ENCODE measurements at places on chromosomes 16 and 17.
A peak's percentile ranks its signal among the peaks of the same experiment; 100 is the strongest.

DNA sequence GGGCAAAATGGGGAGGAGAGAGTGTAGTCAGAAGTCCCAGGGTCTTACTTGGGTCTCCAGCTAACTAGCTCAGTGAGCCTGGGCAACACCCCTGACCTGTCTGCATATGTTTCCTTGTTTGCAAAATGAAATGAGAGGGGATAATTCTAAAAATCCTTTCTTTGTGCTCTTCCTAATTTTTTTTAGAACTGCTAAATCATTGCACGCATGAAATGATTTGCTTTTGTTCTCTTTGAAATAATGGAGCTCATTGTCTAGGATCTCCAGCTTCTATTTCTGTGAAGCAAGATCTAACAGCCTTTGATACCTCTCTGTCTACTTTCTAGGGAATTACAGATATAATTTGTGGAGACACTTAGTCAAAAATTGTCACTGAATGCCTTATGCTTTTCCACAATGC, 181.3 kb downstream of the CDH13 start:
- DNase-seq, result no peak

DNA sequence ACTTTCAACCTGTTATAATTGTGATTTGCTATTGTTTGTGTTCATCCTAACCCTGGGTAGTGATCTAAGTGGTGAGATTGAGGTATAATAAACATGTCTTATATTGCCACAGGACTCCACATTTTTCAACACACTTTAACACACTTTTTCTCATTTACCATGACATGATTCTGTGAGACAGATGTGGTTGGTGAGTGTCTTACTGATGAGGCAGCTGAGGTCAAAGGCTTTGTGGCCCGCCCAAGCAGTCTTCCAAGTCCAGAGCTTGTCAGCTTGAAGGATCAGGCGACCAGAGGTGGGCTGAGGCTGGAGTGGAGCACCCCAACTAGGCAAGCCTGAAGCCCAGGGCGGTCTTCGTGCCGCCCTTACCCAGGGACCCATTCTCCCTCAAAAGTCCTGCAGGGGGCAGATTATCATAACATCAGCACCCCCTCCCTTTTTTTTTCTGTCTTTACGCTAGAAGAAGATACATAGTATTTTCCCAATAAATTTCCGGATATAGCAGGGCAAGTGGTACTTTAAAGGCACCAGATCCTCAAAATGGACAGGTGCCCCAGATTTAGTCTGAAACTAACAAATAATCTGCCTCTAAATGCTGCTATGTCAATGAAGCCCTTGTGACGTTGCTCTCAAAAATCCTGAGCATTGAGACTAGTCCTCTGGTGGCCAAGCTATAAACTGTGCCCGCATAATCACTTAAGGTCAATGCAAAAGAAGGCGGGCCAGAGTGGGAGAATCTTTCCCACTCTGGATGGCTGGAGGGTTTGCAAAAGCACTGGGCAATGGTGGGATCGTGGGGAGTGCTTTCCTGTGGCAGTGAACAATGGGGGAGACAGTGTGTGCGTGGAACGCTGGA, 21.1 kb downstream of the KCTD19 start:
- DNase-seq, result no peak

- DNase-seq, result no peak
These were observed 77.5 kb downstream of the GSG1L start for GRCh38 chr16:27985981-27986380.

DNA sequence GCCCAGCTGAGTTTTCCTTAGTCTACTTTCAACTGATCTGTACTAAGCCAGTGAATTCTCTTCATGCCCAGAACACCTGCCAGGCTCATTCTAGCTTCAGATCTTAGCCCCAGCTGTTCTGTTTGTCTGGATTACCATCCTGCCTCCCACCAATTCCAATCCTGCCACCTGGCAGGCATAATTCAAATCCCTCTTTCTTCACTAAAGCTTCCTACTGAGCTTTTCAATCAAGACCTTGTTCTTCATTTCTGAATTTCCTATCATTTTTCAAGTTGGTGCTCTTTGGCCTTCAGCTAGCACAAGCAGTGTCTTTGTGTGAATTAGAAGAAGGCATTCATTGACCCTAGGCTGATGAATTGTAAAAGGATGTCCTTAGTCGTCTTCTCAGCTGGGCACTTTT, 357.6 kb downstream of the UTP18 start:
- DNase-seq, result no peak

- no peak for DNase-seq
These were observed 3.5 kb downstream of the IL4R start for GRCh38 chr16:27317320-27317719.

DNA sequence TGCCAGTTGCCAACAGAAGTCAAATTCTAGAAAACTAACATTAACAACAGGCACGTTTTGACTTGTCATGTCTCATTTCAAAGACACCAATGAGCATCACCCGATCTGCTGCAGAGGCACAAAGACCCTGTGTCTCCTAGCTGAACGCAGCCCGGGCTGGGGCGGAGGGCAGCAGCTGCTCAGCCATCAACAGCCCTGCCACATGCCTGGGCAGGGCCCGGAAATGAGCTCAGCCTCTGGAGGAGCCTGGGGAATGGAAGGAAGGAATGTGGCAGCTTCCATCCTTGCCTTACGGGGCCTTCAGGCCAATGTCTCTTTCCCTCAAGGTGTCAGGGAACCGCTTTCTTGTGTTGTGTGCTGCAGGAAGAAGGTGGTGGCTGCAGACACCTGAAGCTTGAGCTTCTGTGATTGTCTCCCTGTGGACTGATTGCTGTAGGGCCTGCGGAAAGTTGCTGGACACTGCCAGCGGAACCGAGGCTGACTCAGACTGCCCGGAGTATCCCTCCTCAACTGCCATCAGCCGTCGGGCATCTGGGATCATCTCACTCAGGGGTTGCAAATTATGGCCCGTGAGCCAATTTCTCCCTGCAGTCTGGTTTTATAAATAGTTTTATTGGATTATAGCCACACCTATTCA, 7.3 kb downstream of the CDH13 start:
- DNase-seq, result no peak

GRCh38 chr17:28041844-28042656, 427 bp upstream of the NLK start:
- DNase-seq, result no peak

- peak; percentile 64 for DNase-seq
These were observed 59.8 kb upstream of the RPH3AL start for GRCh38 chr17:412211-413015.

- DNase-seq, result peak; percentile 88
These were observed 26.8 kb downstream of the TRAP1 start for GRCh38 chr16:3690470-3690928.

GRCh38 chr16:54630284-54630967, 300.2 kb upstream of the IRX5 start:
- no peak for DNase-seq

DNA sequence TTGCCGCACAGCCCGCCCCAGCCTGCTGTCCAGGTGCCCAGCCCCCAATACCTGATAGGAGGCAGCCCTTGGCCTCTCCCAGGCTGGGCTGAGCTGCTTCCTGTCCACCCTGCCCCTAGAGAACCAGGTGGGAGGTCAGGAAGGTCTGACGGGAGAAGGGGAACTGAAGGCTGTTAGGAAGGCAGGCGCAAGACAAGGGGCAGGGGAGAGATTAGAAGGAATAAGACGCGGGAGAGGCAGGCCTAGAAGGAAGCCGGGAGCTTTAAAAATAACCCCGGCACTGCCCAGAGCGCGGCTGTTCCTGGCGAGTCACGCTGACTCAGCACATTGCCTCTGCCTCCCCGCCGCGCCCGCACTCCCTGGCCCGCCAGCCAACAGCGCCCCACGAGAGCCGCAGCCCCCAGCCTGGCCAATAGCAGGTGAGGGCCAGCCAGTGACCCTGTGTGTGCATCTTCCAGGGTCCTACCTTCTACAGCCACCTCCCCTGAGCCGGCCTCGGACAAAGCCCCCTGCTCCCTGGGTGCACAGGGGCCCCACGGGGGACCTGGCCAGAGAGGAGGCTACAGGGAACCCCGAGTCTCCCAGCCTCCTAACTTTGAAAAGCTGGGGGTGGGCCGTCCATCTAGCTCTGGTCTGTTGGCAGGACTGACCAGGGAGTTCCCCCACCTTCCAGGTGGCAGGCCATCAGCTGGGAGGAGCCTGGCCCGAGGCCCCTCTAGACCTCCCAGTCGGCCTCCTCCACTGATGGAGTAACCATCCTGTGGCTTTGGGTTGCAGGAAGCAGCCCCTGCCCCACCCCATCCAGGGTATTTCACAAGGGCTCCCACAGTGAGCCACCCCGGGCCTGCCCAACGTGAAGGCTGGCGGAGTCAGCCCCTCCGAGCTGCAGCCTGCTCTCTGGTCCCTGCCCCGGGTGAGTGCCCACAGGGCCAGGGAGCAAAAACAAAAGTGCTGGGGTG, 4.0 kb downstream of the MAFG start:
- DNase-seq, result no peak

DNA sequence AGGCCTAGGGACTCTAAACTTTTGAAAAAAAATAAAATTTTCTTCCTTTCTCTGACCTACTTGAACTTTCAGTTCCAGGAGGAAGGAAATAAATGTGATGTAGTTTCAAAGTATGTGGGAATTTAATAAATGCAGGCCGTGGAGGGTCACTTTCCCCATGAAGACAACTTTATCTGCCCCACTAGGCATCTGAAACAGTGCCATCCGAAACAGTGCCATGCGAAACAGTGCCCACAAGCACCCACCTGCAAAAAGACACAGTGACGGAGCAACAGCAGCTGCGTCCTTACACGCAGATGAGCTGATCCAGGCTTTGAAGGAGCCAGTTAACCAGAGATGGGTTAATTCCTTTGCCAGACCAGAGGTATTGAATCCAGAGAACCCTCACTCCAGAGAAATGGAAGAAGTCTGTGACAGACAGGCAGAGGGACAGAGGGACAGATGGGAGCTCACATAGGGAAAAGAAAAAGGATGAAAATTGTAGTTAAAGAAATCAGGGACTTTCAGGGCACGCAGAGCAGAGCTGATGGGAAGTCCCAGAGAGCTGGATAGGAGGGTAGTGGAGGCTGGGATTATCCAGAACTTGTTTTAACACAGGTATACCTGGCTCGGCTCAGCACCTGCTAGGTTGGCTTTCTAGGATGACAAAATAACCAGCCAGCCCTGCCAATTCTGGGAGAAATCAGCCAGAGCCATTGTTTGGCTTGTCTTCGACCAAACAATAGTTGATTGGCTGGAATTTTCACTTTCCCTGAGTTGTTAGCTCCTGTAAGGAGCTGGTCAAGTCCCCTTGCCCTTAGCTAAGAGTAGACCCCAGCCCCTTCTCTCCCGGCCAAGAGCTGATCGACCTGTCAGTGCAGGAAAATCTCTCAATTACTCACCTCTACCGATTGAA, 17.1 kb upstream of the HOXB13 start:
- no peak for DNase-seq

- peak; percentile 22 for DNase-seq
These were observed 14.5 kb upstream of the GPRC5C start for GRCh38 chr17:74417178-74418045.

DNA sequence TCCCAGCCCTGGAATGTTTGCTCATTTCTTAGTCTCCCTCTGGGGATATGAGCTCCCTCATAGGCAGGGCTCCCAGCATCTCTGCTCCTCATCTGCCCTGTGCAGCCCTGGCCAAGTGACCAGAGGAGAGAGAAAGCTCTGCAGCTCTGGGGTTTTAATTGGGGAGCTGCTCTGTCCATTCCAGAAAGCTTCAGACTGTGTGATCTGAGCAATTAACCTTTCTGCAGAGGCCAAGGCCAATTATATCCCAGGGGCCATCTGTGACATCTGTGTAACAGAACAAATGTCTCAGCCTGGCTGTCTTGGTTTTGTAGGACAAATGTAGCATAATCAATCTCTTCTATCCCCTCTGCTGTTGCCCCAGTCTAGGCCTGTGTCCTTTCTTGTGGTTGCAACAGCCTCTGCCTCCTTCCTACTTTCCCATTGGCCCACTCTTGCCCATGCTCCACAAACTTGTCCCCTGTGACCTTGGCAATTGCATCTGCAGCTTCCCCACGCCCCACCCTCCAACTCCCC, 156.0 kb downstream of the GSG1L start:
- no peak for DNase-seq

- DNase-seq, result no peak
These were observed 75.7 kb downstream of the CYTH1 start for GRCh38 chr17:78706271-78706915.

DNA sequence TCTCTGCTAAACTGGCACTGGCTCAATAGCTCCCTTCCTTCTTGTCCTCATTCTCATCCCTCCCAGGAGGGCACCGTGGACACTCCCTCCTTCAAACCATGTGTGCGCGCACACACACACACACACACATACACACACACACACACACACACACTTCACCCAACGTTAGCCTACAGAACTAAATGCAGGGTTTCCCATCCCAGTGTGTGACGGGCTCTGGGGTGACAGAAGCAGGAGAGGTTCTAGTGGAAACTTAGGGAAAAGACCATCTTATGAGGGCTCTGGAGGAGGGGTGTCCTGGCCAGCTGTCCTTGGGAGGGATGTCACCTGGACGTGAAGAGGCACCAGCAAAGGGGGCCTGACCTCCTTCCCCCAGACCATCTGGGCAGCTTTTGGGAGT, 19.7 kb downstream of the OSBPL7 start:
- no peak for DNase-seq

DNA sequence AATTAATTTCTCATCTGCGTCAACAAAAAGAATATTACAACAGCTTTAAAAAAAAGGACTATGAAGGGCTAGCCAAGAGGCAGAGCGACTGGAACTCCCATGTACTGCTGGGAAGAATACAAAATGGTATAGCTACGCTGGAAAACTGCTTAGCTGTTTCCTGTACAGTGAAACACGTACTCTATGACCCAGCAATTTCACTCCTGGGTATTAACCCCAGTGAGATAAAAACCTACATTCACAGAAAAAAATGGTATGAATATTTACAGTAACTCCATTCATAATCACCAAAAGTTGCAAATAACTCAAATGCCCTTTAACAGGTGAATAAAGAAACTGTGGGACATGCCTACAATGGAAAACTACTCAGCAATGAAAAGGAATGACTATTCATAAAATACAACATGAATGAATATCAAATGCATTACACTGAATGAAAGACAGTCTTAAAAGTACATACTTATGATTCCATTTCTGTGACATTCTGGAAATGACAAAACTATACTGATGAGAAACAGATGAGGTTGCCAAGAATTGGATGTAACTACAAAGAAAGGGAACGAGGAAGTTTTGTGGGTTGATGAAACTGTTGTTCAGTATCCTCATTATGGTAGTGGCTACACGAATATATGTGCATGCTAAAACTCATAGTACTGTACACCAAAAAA, 27.6 kb downstream of the CMTM4 start:
- DNase-seq, result no peak

DNA sequence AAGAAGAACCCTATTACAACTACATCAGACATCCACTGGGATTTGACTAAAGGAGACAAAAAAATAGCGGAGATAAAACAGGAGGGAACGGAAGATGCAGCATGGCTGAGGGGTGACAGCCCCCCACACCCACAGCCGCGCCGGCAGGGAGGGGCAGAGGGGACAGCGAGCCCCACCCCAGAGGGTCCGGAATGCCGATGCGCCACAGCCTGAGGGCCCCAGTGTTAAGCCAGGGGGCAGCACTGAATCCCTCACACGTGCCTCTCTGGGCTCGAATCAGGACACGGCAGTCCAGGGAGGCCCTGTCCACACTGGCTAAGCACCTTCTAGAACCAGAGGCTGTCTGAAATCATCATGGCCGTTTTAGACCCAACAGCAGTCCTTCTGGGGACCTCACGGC, 18.8 kb downstream of the MAP1LC3B start:
- DNase-seq, result no peak

GRCh38 chr16:83603723-83604570, 203.8 kb upstream of the HSBP1 start:
- DNase-seq, result no peak

Data from stimulated activated naive CD8-positive, alpha-beta T cell treated with anti-CD3 and anti-CD28 coated beads, Interleukin-15, Interleukin-2, amounts not matched to agents 100 U/mL and 50 U/mL, for 24 hours (primary cell).